ENCODE measurements at places on chromosomes 4 and X.

GRCh38 chr4:113020966-113021365 is 28.5 kb upstream of the ANK2 start:
- DNase-seq, result no peak

DNA sequence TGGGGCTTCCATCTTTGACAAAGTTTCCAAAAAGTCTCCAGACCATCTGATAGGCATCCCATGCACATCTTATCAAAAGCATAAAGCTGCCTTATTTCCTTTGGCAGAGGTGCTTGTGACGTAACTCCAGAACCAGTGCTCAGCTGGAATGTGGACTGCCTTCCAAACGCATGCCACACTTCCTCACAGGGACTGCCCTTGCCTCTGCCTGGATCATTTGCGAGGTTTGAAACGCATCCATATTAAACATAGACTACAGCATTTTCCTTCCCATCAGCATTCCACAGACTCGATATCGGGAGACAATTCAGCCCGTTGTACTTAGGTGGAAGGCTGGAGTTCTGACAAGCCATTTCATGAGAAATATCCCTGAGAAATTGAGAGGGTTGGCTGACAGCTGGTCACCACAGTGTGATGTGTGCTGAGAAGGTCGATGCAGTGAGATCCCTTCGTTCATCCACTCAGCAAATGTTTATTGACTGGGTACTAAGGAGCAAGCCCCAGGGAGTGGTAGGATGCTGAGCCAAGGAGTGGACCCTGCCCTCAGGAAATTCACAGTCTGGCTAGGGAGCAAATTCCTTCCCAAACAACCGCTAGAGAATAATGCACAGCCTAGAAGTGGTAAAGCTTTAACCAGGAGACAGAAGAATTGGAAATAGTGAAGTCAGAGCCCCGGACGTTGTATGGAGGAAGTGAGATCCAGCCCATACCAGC is 376.0 kb downstream of the BCOR start:
- DNase-seq, result no peak

- DNase-seq, result no peak
These were observed 45.4 kb downstream of the MAMLD1 start for GRCh38 chrX:150408561-150408960.

DNA sequence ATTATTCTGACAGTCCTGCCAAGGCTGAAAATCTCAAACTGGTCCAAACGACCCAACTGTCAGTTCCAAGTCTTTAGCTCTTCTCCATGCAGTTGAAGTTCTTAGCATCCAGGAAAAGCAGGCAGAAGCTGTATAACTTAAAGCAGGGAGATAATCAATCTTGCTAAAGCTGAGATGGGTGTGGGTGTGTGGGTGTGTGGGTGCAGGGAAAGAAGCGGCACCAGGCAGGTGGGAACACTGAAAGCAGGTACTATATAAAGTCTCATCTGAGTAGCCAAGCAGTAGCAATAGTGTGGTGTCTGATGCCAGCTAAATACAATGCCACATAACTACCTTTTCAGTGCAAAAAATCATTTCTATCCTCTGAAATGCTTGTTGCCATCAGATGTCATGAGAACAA is 69.7 kb upstream of the EGFL6 start:
- DNase-seq, result no peak

DNA sequence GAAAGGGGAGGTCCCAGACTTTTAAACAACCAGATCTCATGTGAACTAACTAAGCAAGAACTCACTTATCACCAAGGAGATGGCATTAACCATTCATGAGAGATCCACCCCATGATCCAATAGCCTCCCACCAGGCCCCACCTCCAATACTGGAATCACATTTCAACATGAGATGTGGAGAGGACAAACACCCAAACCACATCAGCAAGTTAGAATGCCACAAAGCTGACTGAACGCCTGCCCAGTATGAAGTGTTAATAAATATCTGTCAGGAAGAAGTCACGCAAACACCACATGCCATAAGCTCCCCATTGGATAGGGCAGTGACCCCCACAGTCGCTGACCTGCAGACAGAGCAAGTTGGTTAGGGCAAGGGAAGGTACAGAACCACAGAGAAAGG is 14.3 kb downstream of the SLC10A6 start:
- no peak for DNase-seq

- no peak for DNase-seq
These were observed 196.6 kb upstream of the GABRA2 start for GRCh38 chr4:46586566-46586965.

DNA sequence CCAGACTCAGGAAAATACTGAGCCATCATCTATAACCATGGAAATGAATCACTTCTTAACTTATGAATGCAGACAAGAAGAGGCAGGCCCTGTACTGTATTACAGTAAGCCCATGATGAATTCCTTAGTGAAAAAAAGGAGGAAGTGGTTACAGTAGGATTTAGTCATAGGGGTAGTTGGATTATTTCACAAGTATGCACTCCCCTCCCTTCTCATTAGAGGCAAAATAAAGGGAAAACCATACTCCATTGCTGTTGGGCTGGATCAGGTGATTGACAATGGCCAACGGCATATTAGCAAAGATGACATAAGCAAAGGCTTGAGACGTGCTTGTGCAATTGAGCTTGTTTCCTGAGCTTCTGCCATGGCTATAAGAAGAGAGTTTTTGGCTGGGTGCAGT is 181.1 kb upstream of the PRPS2 start:
- no peak for DNase-seq

DNA sequence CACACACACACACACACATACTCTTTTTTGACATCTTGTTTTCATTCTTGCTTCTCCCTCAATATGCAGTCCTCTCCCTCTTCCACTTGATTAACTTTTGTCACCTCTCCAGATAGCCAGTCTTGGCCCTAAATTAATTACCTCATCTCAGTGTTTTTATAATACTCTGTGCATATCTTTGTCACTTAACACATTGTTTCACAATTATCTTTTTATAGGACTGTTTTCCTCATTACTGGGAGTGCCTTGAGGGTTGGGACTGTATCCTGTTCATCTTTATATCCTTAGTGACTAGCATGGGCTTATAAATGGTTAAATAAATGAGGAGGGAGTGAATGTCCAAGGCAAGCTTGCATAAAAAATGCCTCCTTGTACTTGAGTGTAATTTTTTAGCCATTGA is 33.1 kb downstream of the SYNPO2 start:
- no peak for DNase-seq

DNA sequence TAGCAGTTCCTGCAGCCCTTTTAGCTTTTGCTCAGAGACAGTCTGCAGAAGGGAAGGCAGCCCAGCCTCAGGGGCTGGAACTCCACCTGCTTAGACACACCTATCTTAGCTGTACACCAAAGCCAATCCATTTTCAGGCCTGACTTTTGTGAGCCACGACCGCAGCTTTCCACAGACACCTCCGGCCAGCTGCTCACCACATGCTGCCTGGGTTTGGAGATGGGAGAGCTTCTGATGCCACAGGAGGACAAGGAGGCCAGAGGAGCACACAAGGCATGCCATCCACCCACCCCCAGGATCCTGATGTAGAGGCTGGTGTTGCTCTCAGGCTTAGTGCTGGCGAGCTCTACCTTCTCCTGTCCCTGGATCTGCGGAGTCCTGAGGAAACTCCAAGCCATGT is 141.8 kb upstream of the NALF2 start:
- no peak for DNase-seq

DNA sequence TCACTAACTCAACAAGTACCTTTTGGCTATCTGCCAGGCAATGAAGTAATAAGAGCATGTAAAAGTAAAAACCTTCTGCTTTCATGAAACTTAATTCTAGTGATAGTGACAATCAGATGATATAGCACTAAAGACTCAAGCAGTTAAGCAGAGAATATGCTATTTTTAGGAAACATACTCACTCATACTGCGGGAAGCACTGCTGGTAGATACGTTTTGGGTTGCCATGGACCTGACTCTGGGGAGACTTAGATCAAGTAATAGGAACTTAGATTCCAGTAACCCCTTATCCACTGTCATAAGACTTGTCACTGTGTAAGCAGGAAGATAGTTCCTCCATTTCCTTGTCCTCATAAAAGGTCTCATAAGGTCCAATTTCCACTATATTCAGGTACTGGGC is 386.3 kb downstream of the DMD start:
- no peak for DNase-seq

DNA sequence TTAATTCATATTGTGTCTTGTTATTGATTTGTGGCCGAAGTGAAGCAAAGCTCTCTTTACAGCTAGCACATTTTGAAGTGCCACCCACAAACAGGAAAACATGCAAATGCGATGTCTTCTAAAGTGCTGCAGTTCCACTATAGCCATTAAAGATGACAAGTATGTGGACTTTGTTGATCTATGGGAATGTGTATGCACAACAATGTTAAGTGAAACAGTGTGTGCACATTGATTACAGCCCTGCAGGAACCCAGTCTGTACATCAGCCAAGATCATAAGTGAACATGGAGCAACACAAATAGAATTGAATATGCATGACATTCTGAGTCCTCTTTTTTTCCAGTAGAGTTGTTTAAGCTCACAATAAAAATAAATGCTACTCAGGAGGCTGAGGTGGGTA is 43.0 kb downstream of the TFDP3 start:
- no peak for DNase-seq
